ENCODE measurements at places on chromosomes 1 and 21.

- DNase-seq, result no peak
Measured at GRCh38 chr1:12593621-12594066, 24.4 kb downstream of the DHRS3 start.

DNA sequence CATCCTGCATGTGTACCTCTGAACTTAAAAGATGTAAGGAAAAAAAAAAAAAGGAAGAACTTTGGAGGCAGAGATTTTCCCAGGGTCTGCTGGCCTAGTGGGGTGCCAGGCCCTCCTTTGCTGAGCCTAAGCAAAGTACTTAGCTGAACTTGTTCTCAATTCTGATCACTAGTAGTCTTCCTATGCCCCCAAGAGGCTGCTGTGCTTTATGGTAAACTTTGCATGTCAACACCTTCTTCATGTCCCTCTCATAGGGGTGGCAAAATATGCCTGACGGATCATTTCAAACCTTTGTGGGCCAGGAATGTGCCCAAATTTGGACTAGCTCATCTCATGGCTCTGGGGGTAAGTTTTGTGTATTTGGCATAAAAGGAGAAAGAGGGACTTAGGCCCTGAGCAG, 1.4 kb upstream of the USP21 start:
- no peak for DNase-seq

DNA sequence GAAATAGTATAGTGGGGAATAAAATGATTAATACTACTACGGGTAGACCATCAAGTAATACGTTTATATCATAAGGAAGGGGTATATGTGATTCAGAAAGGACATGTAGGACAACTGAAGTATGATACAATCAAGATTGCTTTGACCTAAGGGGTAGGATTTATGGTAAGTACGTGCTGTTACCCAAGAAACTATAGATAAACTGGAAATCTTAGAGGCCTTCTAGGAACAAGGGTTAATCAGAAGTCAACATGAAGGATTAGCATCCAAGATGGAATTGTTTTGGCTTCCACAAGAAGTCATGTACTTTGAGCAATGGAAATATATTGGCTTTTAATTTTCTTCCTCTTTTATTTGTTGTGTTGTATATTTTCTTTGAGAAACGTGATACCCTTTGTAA, 13.2 kb upstream of the ZMYM4 start:
- DNase-seq, result no peak

- DNase-seq, result no peak
Measured at GRCh38 chr1:185238447-185238846, 78.6 kb downstream of the IVNS1ABP start.

DNA sequence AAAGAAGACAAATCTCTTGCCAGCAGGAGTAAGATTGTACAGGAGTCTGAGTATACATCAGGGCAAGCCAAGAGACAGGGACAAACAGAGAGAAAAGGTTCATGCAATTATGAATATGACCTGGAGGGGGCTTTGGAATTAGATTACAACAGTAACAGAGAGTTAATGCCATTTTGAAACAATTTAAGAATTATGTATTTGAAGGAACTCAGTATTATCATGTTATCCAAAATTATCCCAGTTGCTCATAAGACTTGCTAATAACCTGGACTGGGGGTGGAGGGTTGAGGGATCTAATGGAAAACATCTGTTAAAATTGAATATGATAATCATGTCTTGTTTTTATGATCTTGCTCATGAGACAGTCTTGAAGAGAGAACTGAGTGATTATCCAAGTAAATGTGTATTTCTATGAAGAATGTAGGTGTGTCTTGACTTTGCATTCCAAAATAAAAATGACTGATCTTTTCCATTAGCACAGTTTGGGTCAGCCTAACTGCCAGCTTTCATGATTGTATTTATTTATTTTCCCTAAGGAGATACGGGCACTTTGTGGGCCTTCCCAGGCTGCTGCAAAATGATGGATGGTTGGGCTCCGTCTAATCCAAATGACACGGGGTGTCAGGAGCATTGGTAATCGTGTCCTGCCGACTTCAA, 117.7 kb downstream of the ERG start:
- DNase-seq, result no peak

Measured in GM12892 (cell line).